Mesenteric fat pad (tissue), 1 donor: ENCODE measurements at places on chromosomes 12 and 14.
A peak's percentile ranks its signal among the peaks of the same experiment; 100 is the strongest.

- DNase-seq, result peak; percentile 68
Measured at GRCh38 chr12:1912580-1913376, 5.7 kb downstream of the CACNA2D4 start.

GRCh38 chr14:89973234-89973823 is 17.6 kb downstream of the TDP1 start:
- DNase-seq, result no peak

DNA sequence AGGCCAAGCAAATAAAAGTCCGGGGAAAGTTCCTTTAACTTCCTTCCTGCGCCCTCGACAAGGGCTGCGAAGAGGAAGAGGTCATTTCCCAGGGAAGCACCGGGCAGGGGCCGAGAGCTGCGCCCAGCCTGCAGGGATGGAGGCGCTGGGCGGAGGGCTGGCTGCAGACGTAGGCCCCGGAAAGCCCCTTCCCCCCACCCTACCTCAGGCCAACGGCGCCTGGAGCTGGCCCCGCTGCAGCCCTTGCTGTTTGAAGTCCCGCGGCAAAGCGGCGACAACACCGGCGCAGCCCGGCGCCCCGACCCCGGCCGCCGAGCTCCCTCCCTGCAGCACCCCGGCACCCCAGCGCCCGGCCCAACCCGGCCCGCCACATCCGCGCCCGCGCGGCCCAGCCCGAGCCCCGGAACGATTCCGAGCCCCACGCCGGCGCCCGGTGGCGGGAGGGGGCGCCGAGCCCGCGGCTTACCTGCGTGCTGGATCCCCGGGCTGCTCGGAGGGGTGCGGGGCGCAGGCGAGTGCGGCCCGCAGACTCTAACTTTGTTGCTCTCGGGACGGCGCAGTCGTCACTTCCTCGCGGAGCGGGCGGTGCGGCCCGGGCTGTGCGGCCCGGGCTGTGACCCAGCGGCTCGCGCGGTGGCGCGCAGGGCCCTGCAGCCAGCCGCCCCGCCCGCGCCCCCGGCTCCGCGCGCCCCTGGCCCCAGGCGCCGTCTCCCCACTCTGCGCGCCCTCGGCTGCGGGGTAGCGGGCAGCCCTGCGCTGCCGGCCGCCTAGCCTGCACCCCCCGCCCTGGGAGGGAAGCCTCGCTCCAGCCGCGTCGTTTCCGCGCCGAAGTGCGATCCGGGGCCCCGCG is 64.8 kb upstream of the PTGR2 start:
- no peak for DNase-seq

DNA sequence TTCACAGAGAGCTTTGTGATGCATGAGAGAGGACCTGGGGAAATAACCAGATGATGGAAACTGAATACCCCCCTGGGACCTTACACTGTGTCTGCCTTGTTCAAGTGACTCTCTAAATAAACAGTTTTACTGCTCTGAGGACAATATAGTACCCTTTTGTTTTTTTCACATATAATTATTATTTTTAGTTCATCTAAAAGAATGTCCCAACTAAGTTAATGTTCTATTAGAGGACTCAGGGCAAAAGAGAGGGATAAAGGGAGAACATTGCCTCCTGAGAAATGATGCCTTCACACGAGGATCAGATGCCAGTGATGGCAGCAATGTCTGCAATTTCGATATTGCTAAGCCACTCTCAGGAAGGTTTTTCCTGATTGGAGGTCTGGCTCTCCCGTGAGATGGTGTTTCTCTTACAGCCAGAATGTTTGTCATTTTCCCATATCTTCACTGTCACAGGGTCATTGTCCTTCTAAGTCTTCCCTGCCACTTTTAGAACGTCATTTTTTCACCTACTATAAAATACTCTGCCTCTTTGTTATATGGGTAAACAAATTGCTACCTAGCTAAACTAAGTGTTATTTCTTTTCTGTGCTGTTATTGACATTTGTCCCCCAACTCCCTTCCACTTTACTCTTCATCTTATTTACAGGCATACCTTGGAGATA is 201.6 kb downstream of the RAD51B start:
- DNase-seq, result no peak

GRCh38 chr12:124389725-124390441 is 95.0 kb downstream of the RFLNA start:
- DNase-seq, result no peak

- no peak for DNase-seq
Measured at GRCh38 chr12:131012279-131013069, 58.8 kb downstream of the ADGRD1 start.

- DNase-seq, result no peak
Measured at GRCh38 chr14:88430976-88431375, 45.5 kb downstream of the SPATA7 start.

DNA sequence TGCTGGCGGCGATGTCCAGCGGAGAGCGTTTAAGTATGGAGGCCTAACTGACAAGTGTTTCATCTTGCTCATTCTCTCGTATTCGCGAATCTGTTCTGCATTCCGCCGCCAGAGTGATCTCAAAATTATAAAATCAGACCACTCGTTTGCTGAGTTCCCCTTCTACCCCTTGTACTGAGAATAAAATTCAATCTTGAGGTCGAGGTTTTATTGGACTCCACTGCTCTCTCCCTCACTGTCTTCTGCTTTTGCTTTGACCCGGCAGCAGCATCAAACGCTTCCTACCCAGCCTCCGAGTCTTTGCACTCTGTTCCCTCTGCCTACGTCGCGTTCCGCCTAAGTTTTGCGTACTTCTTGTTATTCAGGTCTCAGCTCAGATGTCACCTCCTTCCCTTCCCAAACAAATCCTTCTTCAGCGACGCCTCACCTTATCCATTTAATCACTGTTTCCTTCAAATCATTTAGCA is 462 bp downstream of the KNTC1 start:
- DNase-seq, result no peak

DNA sequence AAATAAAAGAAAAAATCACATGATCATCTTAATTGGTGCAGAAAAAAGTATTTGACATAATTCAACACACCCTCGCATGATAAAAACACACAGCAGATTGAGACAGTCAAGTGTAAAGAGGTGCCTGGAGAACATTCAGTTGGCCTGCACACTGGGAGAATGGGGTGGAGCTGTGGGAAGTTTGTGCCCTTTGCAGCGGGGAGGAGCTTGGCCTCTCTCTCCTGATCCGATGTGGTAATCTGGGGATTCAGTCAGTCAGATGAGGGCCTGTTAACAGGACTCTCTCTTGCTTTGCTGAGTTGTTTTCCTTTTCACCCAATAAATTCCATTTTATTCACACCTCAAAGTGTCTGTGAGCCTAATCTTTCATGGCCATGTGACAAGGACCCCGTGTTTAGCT is 5.9 kb downstream of the SERPINA6 start:
- DNase-seq, result no peak

DNA sequence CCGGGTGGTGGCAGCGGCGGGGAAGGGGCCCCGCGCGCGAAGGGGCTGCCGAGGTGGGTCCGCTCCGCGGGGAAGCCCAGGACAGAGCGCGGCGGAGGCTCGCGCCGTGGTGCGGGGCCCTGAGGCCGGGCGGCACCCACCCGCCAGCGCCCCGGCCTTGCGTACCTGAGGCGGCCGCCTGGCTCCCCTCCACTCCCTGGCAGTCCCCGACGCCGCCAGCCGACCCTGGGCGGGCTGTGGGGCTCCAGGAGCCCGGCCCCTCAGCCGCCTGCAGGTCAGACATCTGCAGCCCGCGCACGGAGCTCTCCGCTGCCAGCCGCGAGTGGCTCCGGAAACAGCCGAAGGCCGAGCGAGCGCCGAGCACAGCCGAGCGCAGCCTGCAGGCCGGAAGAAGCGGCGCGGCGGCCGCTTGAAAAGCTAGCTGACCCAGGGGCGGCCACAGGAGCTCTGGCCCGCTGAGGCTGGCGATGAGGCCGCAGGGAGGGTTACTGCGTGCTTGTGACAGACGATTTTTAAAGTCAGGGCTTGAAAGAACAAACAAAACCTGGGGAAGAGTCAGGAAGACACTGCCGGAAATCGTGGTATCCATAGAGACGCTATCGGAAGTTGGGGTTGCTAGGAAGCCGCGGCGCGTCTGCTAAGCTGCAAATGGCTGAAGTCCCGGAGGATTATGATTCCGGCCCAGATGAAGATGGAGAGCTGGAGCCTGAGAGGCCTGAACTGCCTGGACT is at the start of the genes SAMD15 and TMED8:
TSS of gene SAMD15 (plus strand) at position 609 of the 731 bp plus-strand sequence. CDS start at position 649, 40 bp downstream.
TSS of gene TMED8 (minus strand) at position 324 of the 731 bp plus-strand sequence. CDS start at position 283, 41 bp downstream.
- peak; percentile 95 for DNase-seq

DNA sequence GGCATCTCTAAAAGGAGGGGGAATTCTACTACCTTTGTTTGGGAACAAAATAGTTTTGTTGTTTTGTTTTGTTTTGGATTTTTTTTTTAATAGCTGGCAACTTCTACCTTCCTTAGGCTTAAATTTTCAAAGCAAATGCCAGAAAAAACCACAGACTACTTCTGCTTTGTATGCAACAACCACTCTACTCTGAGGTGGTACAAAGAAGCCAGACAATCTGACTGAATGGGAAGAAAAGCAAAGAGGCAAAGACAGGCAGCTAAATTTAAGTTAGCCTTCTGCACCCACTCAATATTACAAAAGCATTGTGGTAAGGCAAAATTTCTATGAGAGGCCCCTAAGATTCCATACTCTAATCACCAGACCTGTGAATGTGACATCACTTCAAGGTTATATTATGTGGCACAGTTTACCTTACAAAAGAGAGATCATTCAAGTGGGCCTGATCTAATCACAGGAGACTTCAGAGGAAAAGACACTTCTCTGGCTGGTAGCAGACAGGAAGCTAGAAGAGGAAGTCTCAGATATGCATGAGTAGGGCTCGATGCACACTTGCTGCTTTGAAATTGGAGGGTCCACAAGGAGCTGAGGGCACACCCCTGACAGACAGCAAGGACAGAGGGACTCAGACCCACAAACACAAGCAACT is 566.6 kb downstream of the RPS29 start:
- DNase-seq, result no peak

DNA sequence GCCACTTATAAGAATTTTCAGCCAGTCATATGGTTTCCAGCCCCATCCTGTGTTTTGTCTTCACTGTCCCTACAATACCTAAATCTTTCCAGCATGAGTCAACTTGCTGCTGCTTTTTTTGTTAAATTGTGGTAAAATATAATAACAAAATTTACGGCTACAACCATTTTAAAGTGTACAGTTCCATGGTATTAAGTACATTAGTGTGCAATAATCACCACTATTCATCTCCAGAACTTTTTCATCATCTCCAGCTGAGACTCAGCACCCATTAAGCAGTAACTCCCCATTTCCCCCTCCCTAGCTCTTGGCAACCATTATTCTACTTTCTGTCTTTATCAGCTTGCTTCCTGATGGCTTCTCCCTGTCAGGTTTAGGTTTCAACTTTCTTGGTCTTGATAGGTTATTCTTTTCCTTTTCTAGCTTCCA is 39.1 kb downstream of the FRS2 start:
- no peak for DNase-seq

DNA sequence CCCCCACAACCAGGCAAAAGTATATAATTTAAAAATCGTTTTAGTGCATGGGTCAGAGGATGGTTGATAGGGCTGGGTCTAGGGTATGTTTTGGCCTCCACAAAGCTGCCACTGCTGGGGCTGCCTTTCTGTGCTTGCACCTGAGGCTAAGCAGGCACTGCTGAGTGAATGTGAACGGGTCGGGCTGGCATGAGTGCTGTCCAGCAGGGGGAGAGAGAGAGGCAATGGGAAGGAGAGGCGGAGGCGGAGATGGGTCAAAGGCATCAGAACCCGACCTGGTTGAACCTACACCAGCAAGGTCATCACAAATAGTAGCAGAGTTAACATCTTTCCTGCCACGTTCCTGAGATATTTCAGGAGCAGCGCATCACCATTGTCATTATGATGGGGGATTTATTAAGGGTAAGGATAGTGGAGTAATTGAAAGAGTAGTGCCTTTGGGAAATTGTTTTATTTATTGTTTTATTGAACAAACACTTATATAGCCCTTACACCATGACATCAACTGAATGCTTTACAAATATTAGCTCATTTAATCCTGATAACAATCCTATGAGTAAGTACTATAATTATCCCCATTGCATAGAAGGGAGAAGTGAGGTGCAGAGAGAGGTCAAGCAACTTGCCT is 5.8 kb upstream of the NRXN3 start:
- DNase-seq, result no peak

- no peak for DNase-seq
Measured at GRCh38 chr12:128969480-128970055, 116.3 kb downstream of the GLT1D1 start.

DNA sequence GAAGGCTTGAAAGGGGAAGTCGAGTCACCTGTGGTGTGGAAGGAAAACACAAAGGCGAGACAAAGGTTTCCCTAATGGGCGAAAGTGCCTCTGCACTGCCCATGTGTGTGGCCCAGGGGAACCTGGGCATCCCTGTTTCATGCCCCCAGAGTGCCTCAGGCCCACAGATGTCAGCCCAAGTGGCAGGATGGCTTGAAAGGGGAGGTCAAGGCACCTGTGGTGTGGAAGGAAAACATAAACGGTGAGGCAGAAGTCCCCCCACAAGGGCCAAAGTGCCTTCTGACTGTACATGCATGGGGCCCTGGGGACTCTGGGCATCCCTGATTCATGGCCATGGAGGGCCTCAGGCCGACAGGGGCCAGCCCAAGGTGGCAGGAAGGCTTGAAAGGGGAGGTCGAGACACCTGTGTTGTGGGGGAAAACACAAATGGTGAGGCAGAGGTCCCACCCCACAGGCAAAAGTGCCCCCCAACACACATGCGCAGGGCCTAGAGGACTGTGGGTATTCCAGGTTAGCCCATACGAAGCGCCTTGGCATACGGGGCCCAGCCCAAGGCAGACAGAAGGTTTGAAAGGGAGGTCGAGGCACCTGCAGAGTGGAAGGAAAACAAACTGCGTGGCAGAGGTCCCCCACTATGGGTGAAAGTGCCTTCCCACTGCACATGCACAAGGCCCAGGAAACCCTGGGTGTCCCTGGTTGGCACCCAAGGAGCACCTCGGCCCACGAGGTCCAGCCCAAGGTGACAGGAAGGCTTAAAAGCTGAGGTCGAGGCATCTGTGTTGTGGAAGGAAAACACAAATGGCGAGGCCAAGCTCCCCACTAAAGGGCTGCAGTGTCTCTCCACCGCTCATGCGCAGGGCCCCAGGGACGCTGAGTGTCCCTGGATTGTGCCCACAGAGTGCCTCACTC is 382.3 kb downstream of the ALG10 start:
- peak; percentile 77 for DNase-seq

GRCh38 chr14:58541633-58542022 is 96.1 kb upstream of the DACT1 start:
- DNase-seq, result no peak

DNA sequence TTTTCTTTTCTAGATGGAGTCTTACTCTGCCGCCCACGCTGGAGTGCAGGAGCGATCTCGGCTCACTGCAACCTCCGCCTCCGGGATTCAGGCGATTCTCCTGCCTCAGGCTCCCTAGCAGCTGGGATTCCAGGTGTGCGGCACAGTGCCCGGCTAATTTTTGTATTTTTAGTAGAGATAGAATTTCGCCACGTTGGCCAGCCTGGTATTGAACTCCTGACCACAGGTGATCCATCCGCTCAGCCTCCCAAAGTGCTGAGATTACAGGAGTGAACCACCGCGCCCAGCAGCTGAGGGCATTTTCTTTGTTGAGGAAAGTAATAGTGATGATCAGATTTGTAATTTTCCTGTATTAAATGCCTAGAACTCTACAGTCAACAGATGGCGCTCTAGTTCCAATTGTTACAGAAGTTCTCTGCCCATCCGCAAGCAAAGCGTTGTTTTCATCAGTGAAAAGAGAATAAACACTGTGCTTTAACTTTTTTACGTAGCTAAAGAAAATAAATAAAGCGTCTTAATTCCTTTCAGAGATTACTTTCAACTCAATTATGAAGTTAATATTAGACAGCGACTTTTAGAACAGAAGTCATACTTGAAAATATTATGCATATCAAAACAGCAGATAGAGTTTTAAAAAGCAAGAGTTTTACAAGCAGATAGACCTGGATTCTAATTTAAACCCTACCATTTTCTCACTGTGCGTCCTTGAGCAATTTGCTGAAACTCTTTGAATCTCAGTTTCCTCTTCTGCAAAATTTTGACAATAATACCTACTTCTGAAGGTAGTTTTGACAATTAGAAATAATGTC is 335.1 kb downstream of the DUSP6 start:
- DNase-seq, result no peak
